ENCODE measurements at places on chromosomes 4 and X.

GRCh38 chr4:3176367-3177229 is 72.4 kb upstream of the MSANTD1 start:
- no peak for DNase-seq

DNA sequence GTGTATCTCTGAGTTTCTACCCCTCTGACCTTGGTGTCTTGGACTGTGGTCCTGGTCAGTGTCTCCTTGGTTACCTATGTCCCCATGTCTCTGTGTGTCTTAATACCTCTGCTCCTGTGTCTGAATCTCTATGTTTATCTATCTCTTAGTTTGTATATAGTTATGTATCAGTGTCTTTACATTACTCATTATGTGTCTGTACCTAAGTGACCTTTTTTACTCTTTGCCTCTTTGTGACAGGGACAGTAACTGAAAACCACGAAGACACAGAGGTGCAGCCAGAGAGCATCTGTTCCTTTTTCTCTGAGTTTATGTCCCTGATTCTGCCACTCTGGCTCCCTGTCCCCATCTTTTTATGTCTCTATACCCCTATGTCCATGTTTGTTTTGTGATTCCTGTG is 49.4 kb downstream of the ITIH6 start:
- no peak for DNase-seq

- no peak for DNase-seq
These were observed 991 bp upstream of the ITIH6 start for GRCh38 chrX:54799046-54799445.

DNA sequence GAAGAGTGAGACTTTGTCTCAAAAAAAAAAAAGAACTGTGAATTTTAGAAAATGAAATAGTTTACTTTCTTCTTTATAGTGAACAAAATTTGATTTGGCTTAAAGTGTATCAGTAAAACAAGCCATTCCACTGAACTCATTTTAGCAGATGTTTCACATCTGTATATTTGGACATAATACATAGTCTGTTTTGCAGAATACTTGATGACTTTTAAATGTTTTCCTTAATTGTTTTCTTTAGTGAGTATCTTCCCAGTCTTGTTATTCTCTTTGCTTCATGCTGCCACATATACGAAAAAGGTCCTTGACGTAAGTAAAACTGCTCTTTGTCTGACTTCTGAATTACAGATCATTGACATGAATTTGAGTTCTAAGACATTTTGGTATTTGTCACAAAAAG is 8.3 kb downstream of the TMEM33 start:
- no peak for DNase-seq

DNA sequence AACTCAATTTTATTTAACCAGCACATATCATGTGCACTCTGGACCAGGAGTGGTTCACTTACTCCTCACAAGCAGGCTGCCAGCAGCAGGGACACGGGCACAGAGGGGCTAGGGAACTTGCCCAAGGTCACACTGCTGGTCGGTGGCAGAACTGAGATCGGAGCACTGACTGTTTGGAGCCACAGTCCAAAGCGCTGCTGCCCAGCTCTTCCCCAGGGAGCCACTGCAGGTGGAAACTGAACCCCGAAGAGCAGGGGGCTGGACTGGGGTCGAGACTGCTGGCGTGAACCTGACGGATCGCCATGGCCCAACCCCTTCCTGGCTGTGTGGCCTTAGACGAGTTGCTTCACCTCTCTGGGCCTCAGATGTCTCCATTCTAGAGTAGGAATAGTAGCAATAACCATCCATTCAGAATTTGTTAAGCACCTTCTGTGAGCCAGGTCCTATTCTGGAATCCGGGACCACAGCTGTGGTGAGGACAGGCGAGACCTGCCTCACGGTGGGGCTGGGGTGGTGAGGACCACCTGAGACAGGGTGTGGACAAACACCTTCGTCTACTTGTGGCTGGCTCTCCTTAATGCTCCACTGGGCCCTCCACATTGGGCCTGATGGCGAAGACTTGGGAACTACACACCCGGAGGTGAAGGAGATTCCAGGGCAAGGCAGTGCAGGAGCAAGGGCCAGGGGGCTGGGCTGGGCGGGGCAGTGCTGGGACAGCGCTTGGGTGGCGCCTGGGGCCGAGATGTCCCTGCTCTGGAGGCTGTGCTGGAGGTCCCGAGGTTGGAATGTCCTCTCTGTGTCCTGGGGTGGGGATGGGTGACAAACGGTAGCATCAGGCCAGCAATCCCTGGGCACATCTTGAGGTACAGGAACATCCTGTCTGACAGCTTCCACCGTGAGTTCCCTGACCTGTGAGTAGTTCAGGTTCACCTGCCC is 32.0 kb upstream of the KIAA0232 start:
- no peak for DNase-seq

- no peak for DNase-seq
These were observed 9.3 kb downstream of the ZXDA start for GRCh38 chrX:57900975-57901374.

- no peak for DNase-seq
These were observed 183.4 kb downstream of the PPP3CA start for GRCh38 chr4:101163936-101164335.

GRCh38 chrX:130555341-130555740 is 153.6 kb downstream of the RBMX2 start:
- DNase-seq, result no peak

GRCh38 chr4:166274136-166274761 is 401.2 kb downstream of the TLL1 start:
- DNase-seq, result no peak

DNA sequence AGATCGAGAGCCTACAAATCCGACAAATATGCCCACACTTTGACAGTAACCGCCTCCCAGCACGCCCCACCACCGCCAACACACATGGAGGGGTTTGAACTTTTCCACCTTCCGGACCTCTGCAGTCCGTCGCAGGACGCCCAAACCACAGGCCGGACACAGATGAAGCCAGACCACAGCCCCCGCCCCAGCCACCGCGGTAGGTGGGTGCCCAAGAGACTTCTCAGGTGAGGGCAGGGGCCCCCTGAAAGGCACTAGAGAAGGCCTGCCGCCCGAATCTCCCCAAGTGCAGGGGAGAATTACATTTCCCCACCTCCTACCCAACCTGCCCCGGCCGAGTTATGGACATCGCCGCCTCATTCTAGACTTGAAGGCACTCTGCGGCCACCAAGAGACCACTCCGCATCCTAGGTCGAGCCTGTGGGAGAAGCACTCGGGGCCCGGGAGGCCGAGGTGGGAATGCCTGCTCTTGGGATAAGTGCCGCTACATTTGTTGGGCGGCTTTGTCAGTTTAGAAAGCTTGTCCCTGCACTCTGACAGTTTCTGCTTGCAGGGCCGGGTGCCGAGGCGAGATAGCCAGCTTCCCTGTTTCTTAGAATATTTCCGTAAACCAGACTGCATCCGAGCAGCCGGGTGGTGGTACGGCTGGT is 21.5 kb downstream of the HAND2 start:
- DNase-seq, result no peak

GRCh38 chr4:82610041-82610440 is 48.3 kb upstream of the TMEM150C start:
- no peak for DNase-seq

DNA sequence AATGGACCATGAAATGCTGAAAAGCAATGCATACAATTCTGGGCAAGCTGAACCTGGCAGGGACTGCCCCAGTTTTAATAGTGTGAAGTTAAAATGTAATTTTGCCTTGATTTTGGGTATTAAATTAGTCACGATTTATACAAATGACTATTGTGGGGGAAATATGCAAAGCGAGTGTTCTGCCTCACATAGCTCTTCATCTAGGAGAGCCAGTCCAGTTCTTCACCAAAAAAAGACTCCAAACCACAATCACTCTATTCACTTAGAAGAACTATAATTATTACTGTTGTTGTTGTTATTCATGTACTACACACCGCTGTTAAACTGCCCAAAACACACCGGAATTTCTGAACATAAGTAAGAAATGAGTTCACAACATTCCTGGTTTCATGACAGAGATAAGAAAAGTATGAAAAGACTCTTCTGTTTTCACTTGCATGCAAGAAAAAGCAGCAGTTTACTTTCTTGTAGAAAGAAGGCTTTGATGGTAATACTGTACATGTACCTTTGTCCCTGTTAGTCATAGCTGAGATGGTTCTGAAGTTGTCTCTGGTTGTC is 101.9 kb downstream of the QRFPR start:
- DNase-seq, result no peak

- no peak for DNase-seq
These were observed 437.8 kb upstream of the FAM241A start for GRCh38 chr4:111707491-111707890.

GRCh38 chr4:105184316-105184980 is 37.8 kb downstream of the TET2 start:
- no peak for DNase-seq

DNA sequence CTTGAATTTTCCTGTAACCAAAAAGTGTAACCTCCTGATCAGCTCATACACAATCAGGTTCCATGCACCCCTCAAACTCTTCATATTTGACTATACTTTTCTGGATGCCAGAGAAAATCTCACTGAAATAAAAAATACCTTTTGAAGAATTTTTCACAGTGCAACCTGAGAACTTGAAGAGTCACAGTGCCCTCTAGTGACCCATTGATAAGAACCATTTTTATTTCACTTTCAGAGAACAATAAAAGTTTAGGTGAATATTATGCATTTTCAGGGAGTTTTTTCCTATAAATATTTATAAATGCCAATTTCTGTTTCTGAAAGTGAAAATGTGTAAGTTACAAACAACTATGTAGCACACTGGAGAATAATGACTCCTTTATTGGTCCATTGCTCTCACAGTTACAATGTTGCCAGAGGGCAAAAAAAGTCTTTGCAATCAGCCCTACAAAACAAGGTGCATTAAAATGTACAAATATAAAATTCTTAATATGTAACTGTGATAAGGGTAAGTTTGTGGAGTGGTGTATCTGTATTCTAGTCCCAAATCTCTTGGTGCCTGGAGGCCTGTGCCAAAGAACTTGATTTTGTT is 153.6 kb upstream of the INTU start:
- DNase-seq, result peak; percentile 2

- peak; percentile 78 for DNase-seq
These were observed 449 bp downstream of the FBXL5 start for GRCh38 chr4:15654593-15655222.

DNA sequence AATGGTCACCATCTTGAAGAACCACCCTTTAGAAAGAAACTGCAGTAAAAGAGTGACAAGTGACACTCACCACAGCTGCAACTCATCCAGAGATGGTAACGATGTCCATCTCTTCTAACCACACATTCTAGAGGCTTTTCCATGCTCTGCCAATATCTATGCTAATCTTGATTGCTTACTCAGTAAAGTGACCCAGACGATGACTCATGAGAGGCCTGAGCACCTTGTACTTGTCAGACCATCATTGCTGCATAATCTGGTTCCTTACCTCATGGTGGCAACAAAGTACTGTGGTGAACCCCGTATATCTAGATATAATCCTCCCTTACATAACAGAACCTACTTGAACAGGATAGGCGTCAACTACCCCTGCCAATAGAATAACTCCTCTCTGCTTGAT is 75.6 kb downstream of the CCNG2 start:
- DNase-seq, result no peak

DNA sequence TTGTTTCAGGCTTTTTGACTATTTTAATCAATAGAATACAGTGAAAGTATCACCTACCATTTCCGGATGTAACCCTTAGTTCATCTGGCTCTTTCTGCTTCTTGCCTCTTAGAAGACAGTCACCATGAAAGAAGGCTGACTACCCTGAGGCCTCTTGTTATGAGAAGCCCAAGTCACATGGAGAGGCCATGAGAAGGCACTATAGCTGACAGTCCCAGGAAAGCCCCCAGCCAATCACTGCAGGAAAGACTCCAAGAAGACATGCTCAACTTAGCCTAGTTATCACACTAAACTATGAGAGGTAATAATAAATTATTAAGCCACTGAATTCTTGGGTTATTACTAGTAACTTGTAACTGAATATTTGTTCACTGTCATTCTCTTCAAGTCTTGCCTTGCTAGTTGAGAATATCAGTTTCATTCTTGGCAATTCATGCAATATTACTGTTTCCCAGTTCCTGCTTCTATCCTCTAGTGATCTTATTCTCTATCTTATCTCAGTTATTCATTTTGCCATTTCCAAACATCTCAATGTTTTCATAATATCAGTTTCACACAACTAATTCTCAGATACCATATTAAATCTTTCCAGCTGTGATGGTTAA is 57.1 kb upstream of the GUCY1A1 start:
- DNase-seq, result no peak

Data from NCI-H2081 (cell line).